ENCODE measurements at places on chromosomes 16 and 17.

GRCh38 chr16:82655720-82656490 is 29.1 kb downstream of the CDH13 start:
- no peak for DNase-seq

DNA sequence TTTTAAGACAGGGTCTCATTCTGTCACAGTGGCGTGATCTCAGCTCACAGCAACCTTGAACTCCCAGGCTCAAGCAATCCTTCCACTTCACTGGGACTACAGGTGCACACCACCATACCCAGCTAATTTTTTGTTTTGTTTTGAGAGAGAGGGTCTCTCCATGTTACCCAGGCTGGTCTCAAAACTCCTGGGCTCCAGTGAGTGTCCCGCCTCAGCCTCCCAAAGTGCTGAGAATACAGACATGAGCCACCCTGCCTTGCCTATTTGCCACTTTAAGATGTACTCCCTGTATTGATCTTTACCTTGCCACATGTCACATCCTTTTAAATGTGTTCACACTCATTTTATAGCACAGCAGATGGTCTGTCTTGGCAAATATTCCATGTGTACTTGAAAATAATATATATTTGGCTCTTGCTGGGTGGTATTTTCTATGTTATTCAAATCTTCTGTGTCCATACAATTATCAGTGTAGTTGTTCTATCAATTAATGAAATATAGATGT is 50.5 kb downstream of the VMP1 start:
- DNase-seq: no peak

GRCh38 chr17:11899537-11899942 is 97.7 kb downstream of the ZNF18 start:
- no peak for DNase-seq

GRCh38 chr17:59844884-59845594 is 47.7 kb downstream of the TUBD1 start:
- no peak for DNase-seq

- DNase-seq: no peak
Measured at GRCh38 chr16:73150786-73151185, 102.9 kb upstream of the ZFHX3 start.

GRCh38 chr17:69320210-69320907 is 6.6 kb downstream of the ABCA5 start:
- no peak for DNase-seq

GRCh38 chr16:48321317-48322036 is 63.7 kb downstream of the SIAH1 start:
- DNase-seq: no peak

- no peak for DNase-seq
Measured at GRCh38 chr16:28843766-28844165, 2.4 kb downstream of the TUFM start.

GRCh38 chr17:55454906-55455474 is 33.4 kb upstream of the MMD start:
- DNase-seq: no peak

DNA sequence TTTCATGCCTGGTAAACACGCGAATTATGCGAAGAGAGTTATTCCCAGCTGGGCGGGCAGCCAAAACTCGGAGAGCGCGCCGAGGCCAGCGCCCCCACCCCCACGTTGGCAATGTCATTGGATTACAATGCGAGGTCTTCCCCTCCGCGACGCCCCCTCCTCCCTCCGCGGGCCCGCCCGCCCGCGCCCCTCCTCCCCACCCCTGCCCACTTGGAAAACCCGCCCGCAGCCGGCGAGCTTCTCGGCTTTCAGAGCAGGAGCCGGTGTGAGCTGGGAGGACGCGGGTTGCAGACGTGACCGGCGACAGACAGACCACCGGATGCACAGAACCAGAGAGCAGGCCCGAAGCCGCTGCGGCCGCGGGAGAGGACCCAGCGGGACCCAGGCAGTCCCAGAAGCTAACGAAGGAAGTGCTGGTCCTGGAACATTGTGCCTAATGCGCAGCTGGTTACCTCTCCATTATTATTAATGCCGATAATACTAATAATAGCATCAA is 4.0 kb downstream of the NOG start:
- DNase-seq: no peak

DNA sequence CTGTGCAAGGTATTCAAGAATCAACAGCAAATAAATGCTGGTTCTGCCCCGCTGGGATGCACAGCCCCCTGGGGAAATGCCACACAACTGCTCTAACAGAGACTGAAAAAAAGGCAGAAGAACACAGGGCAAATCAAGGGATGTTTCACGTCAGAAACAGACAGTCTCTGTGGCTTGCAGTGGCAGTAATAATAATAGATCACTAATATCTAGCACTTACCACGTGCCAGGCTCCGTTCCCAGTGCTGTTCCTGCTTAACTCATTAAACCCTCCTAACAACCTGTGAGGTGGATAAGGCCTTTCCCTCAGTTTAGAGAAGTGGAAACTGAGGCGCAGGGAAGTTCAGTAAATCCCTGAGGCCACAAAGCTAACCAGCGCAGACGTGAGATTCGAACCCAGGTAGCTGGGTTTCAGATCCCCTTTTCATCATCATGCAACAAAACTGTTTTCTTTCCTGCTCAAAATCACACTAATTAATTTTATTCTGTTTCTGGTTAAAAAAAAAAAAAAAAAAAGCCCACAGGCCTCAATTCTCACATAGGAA is 36.7 kb downstream of the ARHGAP17 start:
- DNase-seq: no peak

- DNase-seq: no peak
Measured at GRCh38 chr17:71398025-71398424, 722.8 kb upstream of the SOX9 start.

Measured in T47D (cell line).